Renal pelvis (tissue), 12 donors: ENCODE measurements at places on chromosomes 6 and 20. TPM values are rescaled to one million over a fixed set of nuclear protein-coding genes. Genes with fewer than 3 reads are reported as not detected.

Gene RNF182
- polyA plus RNA-seq = 4.1 TPM

Gene PAK5
- 0.52 TPM for polyA plus RNA-seq

Gene RNF144B
- polyA plus RNA-seq = 25.2 TPM

Gene EDN1
- polyA plus RNA-seq = 4.9 TPM

Gene PREX1
- polyA plus RNA-seq = 14.3 TPM

Gene BPIFB2
- not detected for polyA plus RNA-seq

Gene PRR18
- 0.27 TPM for polyA plus RNA-seq

Gene CDSN
- polyA plus RNA-seq = not detected

Gene MATN4
- 0.34 TPM for polyA plus RNA-seq

Gene SNRPB
- polyA plus RNA-seq = 183 TPM

Gene VEGFA
- 276 TPM for polyA plus RNA-seq

Gene PRDM13
- not detected for polyA plus RNA-seq

Gene PDE10A
- polyA plus RNA-seq = 18.3 TPM

Gene CRIP3
- 8.3 TPM for polyA plus RNA-seq

Gene TMEM217
- 1.5 TPM for polyA plus RNA-seq

Gene NKX2-4
- polyA plus RNA-seq = not detected

Gene SMAP1
- 27.2 TPM for polyA plus RNA-seq

Gene DLL1
- 11.3 TPM for polyA plus RNA-seq

Gene TEAD3
- polyA plus RNA-seq = 52.8 TPM

Gene TFAP2D
- not detected for polyA plus RNA-seq

Gene DEFB126
- not detected for polyA plus RNA-seq

Gene PTPRT
- polyA plus RNA-seq = 1.3 TPM

Gene TP53INP2
- 13.2 TPM for polyA plus RNA-seq

Gene RAB44
- polyA plus RNA-seq = 0.04 TPM

Gene SPATS1
- not detected for polyA plus RNA-seq

Gene MLIP
- polyA plus RNA-seq = 0.50 TPM

Gene FAM217A
- 2.1 TPM for polyA plus RNA-seq

Gene DPM1
- polyA plus RNA-seq = 57.0 TPM

Gene SEL1L2
- polyA plus RNA-seq = not detected

Gene PFDN4
- polyA plus RNA-seq = 50.7 TPM

Gene CRISP2
- not detected for polyA plus RNA-seq

Gene ELOVL4
- polyA plus RNA-seq = 3.5 TPM

Gene PRL
- not detected for polyA plus RNA-seq

Gene FNDC1
- polyA plus RNA-seq = 4.2 TPM

Gene PTGIS
- 29.5 TPM for polyA plus RNA-seq

Gene HLA-DRB1
- polyA plus RNA-seq = 23.9 TPM

Gene GCM1
- 0.14 TPM for polyA plus RNA-seq

Gene IP6K3
- 1.1 TPM for polyA plus RNA-seq
